ENCODE measurements at places on chromosomes 2 and 18.

- no peak for DNase-seq
These were observed 84.1 kb downstream of the CAPN13 start for GRCh38 chr2:30722936-30723725.

DNA sequence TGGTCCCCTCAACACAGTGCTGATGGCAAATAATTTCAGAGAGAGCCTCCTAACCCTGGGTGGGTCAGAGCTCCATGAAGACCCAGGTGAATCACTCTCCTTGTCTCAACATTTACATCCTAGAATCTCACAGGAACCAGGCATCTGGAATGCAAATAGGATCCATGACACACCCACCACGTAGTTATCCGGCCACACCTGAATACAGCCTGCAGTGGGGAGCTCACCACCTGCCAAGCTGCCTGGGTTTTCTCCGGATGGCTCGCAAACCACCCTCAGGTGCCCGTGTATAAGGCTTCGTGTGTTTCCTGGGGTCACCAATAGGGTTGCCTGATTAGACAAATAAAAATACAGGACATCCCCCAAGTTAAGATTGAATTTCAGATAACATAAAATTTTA lies 9.9 kb downstream of the CHST10 start:
- DNase-seq, result no peak

DNA sequence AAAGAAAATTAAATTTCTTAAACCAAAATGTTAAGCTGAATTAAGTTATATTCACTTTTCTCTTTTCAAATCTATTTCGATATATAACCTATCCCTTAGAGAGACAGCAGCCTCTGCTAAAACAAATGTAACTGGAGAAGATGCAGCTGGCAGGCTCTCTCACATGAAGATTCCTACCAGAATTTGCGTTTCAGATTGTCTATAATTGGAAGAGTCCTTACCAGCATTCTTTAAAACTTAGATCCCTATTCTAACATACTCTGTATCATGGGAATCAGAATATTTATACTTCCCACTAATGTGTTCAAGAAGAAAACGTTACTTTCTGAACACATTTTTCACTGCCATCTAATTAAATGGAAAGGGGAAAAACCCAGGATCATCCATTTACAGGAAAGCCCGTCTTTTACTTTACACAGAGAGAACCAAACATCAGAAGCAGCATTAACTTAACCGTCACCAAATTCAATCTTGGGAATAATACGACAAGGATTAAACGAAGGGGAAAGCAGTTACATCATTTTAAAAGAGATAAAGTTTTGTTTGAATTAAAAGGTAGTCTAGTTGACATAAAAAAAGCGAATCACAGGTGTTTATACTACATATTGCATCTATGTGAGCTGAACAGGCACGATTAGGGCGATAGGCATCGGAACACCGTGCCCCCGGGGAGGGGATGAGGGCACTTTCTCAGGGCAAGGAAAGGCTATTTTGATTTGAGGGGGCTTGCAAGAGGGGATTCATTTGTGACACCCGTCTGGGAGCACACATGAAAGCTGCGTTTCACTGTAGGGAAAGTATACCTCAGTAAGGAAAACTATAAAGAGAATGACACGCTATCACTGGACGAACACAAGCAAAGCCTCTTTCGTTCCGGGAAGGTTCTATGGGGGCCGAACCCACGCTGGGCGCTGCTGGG lies 1.3 kb downstream of the PTPN2 start:
- no peak for DNase-seq

- peak; percentile 90 for DNase-seq
These were observed 35.2 kb downstream of the TMEM163 start for GRCh38 chr2:134683561-134684112.

GRCh38 chr18:33560686-33561370 lies 17.2 kb upstream of the ASXL3 start:
- DNase-seq, result no peak

- no peak for DNase-seq
These were observed 84.3 kb downstream of the UXS1 start for GRCh38 chr2:106109675-106110424.

- DNase-seq, result peak; percentile 98
These were observed at the start of gene TTLL4 for GRCh38 chr2:218710687-218711549. Gene TTLL4, plus strand, starts transcription at chr2:218710835. Its CDS starts 26,842 bp downstream, at chr2:218737677.

DNA sequence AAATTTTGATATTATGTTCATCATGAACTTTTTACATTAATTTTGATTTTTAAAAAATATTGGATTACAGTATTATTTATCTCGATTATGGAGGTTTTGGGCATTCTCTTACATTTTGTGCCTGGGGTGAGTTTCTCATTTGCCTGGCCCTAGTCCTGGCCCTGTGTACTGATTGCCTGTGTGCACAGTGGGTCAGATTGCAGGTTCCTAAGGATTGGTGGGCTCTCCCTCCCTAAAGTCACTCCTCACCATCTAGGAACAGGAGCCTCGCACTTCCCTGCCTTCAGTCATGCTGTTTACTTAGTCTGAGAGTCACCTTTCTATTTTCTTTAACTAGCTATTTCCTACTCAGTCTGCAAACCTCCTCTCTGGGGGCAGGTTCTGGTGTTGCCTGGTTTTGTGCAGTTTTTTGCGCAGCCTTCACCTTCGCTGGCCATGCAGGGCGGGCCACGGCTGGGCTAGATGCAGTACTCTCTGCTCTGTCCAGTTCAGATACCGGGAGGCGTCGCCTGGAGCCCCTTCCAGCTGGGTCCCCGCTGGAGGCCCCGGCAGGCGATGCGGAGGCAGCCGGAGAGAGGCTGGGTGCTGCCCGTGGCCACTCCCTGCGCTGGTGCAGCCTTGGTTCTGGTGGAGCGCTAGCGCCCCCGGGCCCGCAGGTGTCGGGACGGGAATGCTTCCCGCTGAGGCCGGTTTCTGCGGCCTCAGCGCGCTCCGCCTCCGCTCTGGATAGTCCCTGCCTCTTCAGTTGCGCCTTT lies 23.3 kb upstream of the MC5R start:
- DNase-seq, result peak; percentile 74

DNA sequence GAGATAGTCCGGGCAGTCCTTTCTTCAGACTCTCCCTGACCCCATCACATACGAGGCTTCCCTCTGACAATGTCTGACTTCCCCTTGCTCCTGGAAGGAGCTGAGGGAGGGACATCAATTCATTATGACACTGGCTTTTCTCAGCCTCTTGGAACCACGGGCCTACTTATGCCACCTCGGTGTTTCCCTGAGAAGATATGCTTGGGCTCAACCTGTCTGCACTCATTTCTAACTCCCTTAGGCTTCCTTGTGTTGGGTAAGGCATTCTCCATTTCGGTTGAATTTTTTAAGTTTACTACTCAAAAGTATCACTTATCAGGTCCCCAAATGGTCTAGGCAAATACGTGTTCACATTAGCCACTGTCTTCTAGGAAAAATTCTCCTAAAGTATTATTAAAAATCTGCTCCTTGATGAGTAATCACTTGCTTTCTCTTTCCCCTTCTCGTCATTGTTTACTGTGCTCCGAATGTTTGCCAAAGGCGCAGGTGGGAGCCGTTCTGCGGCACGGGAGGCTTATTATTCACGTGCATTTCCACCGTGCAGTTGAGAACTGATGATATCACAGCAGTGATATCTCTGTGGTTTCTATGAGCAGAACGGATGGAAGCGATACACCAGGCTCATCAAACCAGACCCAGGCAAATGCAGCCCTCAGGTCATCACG lies 33.1 kb downstream of the ARL4C start:
- peak; percentile 9 for DNase-seq

- peak; percentile 85 for DNase-seq
These were observed at the start of gene DLX2 for GRCh38 chr2:172102391-172103359. Gene DLX2, minus strand, starts transcription at chr2:172102900. Its CDS starts 362 bp downstream, at chr2:172102538.

DNA sequence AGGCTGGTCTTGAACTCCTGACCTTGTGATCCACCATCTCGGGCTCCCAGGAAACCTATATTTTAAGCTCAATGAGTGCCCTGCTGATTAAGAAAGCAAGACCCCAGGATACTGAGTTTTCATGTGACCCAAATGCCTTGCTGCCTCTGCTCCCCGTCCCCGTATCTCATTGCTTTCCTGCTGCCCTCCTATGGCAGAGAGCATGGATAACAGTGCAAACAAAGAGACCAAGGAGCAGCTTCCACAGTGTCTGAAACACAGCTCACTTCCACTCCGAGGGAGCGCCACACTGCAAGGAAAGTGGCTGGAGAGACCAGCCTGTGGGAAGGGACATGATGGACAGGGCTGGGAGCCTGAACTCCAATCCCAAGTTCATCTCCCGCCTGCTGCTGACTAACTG lies 246.8 kb downstream of the TMEM182 start:
- DNase-seq, result no peak

GRCh38 chr2:25366629-25367028 lies 24.9 kb upstream of the DNMT3A start:
- no peak for DNase-seq

- DNase-seq, result no peak
These were observed 3.4 kb downstream of the GAREM2 start for GRCh38 chr2:26176279-26176615.

GRCh38 chr2:141647353-141647752 lies 483.5 kb downstream of the LRP1B start:
- DNase-seq, result no peak

DNA sequence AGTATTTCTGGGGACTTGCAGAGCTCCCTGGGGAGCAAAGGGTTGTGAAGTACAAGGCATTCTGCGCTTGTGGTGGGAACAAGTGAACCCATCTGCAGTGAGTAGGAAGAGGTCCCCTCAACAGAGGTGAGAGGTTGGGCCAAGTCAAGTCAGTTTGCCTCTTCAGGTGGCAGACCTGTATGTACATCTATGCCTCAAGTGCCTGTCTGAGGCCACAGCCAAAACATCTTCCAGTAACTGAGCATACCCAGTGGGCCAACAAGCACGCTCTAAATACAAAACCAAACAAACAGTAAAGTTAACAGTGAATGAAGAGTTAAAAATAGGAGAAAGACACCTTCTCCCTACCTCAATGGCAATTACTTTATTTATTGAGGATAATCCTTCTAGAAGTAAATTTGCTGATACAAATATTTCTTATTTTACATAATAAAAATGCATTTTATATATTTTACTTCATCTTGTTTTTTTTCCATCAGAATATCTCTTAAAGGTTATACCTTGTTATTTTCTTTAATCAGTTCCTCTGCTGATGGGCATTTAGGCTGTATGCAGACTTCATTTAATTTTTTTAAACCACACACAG lies 2.5 kb downstream of the GYPC start:
- no peak for DNase-seq

- no peak for DNase-seq
These were observed 4.7 kb downstream of the CREB1 start for GRCh38 chr2:207534417-207534816.

DNA sequence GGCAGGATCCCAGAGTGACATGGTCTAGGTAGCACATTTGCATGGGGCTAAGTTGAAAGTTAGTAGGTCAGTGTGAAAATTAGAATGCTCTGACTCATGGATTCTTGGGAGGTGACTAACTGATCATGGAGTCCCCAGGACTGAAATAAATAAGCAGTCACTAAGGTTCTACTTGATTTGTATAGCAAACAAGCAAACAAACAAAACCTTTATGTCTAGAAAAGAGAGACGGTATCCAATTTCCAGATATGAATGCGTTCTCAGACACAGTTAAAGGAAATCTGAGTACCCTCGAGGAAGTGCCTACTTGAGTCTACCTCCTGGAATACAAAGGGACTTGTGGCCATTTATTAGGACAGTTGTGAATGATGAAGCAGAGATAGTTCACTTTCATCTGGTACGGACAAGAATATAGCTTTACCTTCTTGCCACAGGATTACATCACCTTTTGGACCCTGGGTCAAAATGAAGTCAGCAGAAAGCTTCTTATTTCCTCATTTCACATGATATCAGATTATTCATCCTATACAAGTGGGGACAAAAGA lies 54.3 kb upstream of the AGPS start:
- DNase-seq, result no peak

GRCh38 chr2:72145658-72146329 lies 1.9 kb downstream of the CYP26B1 start:
- DNase-seq, result peak; percentile 3

GRCh38 chr2:23291239-23291638 lies 93.7 kb upstream of the KLHL29 start:
- no peak for DNase-seq

- DNase-seq, result no peak
These were observed 13.9 kb downstream of the BMP10 start for GRCh38 chr2:68857202-68857845.

DNA sequence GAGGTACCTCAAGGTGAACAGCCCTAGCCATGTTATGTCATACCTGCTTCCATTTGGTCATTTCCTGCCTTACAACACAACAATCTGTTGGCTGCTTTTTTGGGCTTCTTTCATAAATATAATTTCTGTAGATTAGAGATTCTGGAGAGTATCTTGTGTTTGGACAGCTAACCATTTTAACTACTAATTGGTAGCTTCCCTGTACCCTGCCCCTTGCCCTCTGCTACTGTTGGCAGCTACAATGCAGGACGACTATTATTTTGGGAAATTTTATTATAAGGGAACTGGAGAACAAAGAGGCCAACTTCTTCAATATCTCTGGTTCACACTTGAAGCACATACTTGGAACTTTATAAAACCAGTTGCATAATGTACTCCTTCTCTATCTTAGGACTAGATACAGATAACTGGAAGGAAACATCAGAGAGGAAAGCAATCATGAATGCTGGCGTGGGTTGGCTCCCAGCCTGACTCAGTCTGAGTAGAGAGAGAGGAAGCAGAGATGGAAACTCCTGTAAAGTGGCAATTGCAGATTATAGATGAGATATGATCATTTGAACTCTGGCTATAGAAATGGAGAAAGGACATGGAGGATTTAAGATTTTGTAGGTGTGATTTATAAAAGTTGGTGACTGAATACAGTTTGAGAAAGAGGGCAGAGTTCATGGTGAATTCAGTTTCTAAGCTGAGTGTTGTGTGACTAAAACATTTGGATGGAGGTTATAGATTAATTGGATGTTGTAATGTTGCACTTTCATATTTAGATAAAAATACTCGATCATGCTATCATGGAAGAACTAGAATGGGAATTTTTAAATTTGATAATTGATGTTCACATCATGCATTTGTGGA lies 74.5 kb downstream of the MDH1 start:
- DNase-seq, result no peak

DNA sequence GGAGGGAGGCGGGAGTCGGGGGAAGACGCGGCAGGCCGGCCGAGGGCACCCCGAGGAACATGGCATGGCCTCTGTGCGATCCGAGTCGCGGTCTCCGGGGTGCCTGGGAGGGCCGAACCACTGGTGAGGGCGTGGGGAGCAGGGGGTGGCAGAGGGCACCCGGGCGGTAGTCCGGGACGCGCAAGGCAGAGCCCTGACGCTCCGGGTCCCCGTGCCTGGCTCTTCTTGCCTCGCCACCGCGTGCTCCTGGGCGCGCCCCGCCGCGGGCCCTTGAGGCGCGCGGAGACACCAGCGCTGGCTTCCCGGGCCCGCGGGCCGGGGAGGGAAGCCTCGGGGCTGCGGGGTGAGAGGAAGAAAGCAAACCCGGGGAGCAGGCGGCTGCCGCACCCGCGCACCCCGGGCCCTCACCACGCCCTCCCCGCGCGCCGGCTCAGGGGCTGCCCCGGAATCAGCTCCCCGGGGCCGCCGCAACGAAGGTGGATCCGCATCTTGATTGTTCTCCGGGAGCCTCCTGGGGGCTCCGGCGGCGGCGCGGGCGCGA lies 4.3 kb downstream of the SOX11 start:
- DNase-seq, result no peak

- DNase-seq, result no peak
These were observed 252.4 kb downstream of the GRB14 start for GRCh38 chr2:164368896-164369295.

All from body of pancreas (tissue), 4 donors.